ENCODE measurements at places on chromosomes 2 and 18.

DNA sequence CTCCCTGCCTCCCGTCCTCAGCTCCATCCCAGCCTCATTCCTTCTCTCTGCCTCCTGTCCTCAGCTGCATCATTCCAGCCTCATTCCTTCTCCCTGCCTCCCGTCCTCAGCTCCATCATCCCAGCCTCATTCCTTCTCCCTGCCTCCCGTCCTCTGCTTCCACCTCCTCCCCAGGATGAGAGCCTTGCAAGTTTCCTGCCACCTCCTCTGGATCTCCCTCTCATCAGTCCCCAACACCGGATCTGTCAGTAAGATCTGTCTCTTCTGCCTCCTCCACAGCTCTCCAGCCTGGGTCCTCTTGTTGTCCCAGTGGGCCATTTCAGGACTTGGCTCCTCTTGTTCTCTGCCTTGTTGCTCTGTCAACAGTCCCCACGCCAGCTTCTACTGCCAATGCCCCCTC lies 130.9 kb downstream of the NDUFA10 start:
- DNase-seq = no peak

GRCh38 chr18:2180586-2180985 lies 390.7 kb downstream of the METTL4 start:
- no peak for DNase-seq

DNA sequence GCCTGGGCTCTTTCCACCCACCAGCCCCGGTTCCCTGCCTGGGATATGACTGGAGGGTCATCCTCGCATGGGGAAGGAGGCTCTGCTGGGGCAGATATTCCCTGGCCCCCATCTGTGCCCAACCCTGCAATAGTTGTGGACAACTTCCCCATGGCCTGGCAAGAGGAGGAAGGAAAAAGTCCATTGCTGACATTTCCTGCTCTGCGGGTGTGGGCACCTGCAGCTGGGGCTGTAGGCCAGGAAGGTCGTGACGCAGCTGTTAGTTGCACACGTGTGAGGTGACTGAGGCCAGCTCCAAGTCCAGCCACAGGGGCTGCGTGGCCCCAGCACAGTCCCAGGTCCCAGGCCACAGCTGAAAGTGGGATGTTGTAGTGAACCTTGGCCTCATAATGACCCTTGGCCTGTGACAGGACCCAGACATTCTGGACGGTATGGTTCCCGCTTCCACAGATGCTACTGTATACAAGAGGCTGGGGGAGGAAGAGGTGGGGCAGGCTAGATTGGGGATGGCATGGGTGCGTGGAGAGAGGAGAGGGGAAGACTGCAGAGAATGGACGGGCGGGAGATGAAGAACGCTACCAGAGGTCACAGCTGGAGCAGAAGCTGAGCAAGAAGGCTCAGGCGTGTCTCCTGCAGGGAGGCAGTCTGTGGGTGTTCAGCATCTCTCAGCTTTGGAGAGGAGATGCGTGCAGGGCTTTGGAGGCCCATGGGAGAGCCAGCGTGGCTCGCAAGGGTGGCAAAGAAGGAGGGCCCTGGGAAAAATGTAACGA lies 22.1 kb downstream of the OTOF start:
- DNase-seq = no peak

- DNase-seq = no peak
Observed at GRCh38 chr2:200483729-200484198, 26.1 kb downstream of the KCTD18 start.

- DNase-seq = no peak
Observed at GRCh38 chr2:234107861-234108260, 57.4 kb downstream of the SPP2 start.

- peak; percentile 53 for DNase-seq
Observed at GRCh38 chr18:23141104-23141999, 6.1 kb downstream of the CABLES1 start.

DNA sequence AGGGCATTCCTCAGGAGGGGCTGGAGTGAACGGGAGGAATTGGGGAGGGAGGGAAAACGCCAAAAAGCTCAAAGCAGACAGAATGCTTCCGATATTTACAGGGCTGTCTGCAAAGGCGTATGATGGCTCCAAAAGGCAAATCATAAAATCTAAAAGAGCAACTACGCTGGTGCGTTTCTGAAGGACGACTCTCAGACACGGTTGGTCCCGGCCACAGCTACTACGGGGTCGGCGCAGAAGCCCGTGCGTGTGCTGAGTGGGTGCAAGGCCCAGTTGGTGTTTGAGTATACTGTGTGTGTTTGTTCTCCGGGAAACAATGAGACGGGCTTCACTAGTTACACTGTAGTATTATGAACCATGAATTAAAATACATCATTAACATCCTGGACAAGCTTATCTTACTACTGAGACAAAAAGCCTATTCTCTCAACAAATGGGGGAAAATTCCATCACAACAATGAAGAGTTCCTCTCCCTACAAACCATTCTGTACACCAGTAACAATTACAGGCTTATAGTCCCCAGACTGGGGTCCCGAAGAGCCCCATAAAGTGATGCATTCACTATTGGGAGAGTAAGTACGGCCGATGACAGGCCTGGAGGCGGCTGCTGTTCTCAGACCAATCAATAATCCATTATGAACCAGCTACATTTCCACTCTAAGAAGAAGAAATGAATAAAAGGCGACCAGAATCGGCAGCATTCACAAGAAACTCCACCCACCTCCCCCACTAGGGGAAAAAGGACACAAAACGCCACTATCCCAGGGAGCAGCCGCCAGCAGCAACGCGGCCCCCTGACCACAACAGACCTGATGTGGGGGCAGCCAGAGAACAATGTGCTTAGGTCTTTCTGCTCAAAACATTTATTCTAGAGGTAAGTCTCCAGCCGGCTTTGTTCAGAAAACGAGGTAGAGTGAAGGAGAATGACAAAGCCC lies 43.4 kb downstream of the ZNF516 start:
- DNase-seq = no peak

DNA sequence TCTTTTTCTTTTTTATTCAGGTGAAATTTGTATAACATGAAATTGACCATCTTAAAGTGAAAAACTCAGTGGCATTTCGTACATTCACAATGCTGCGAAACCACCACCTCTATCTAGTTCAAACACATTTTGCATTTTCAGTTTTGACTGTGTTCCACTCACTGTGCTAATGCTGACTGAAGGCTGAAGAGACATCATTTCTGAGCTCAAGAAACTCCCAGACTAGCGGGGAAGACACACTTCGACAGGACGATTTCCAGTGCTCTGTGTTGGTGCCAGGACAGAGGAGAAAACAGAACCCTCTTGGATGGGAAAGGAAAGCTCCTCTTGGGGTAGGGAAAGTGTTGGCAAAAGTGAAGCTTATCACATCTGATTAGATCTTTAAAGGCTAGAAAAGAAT lies 44.2 kb upstream of the CBLN2 start:
- DNase-seq = no peak

DNA sequence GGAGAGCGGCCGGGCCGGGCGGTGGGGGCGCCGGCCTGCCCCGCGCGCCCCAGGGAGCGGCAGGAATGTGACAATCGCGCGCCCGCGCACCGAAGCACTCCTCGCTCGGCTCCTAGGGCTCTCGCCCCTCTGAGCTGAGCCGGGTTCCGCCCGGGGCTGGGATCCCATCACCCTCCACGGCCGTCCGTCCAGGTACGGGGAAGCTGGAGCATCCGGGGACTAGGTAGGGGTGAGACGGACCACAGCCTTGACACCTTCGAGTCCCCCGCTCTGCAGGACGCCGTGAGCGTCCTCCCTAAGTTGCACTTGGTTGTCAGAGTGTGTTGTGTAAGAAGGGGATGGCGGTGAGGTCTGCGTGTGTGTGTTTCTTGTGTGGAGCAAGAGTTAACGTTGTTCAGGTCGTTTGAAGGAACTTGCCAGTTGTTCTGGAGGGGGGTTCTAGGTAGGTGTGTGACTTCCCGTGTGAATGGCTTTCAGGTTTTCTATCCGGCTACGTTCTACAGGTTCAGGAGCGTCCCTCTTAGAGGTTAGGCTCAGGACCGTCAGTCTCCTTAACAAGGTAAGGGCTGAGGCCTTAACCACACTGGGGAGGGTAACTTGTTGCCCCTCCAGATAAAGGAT lies 393 bp downstream of the IL1R1 start:
- peak; percentile 64 for DNase-seq

GRCh38 chr2:173876833-173877413 lies 88.2 kb downstream of the SP3 start:
- DNase-seq = no peak

DNA sequence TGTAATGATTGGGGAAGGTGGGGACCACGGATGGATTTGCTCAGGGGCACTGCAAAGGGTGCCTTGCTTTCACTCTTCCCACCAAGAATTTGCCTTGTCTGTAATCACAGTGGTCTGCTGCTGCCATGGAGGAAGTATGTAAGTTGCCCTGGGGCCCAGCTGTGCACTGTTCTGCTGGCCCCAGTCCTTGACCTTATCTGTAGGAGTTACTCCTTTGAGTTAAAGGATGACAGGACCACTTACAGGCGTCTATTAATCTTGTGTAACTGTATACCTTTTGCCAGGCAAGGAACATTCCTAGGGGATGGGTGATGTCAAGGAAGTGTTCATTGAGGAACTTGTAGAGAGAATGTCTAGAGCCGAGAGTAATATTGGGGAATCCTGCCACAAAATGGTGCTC lies 212.8 kb upstream of the LRRTM1 start:
- DNase-seq = no peak

- no peak for DNase-seq
Observed at GRCh38 chr18:41922841-41923240, 32.2 kb upstream of the PIK3C3 start.

DNA sequence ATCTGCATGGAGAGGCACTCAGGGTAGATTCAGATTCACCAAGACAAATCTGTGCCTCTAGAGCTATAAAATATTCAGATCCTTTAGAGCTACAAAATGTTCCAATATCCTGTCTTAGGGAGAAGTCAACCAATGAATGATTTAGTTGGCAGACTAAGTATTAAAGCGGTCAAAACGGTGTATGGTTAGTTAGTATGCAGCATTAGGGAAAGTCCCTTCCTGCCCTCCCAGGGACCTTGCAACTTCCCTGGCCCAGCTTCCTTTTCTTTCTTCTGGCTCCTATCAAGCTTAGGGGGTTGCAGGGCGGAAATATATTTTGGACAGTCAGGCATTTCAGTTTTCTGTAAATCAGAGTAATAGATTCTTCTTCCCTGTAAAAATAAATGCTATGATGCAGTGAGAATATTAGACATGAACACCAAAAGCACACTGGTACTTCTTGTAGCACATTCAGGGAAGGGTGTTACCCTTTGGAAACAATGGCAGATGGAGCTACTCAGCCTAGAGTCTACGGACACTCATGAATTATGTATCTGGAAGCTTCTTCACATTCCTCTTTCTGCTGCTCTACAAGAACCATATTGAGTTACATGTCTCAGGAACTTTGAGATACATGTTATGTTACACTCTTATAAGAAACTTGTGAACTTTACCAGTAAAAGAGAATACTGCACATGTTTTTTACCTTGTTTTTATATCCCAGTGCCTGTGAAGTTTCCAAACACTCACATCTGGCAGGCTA lies 45.7 kb downstream of the CCDC93 start:
- peak; percentile 52 for DNase-seq
